ENCODE measurements at places on chromosomes 7 and 10. TPM values are rescaled to one million over a fixed set of nuclear protein-coding genes. Genes with fewer than 3 reads are reported as not detected.

Gene FKBP6
- not detected for polyA plus RNA-seq

Gene PRKAR2B
- 55.7 TPM for polyA plus RNA-seq

Gene ERLIN1
- polyA plus RNA-seq: 7.7 TPM

Gene POLR2J2
- polyA plus RNA-seq: 0.56 TPM

Gene HOXA4
- polyA plus RNA-seq: not detected

Gene GPR141
- polyA plus RNA-seq: not detected

Gene SFRP4
- polyA plus RNA-seq: 0.36 TPM

Gene INA
- 395 TPM for polyA plus RNA-seq

Gene SMIM30
- polyA plus RNA-seq: 358 TPM

Gene COBL
- polyA plus RNA-seq: 7.3 TPM

Gene ADAM12
- 1.7 TPM for polyA plus RNA-seq

Gene PRXL2A
- 77.3 TPM for polyA plus RNA-seq

Gene CALML3
- polyA plus RNA-seq: 0.17 TPM

Gene JCAD
- 11.6 TPM for polyA plus RNA-seq

Gene LDB3
- 2.1 TPM for polyA plus RNA-seq

Gene ANKRD61
- polyA plus RNA-seq: not detected

Gene DENND10
- 45.5 TPM for polyA plus RNA-seq

Gene ZNF282
- 0.98 TPM for polyA plus RNA-seq

Gene DGKB
- 65.8 TPM for polyA plus RNA-seq

Gene FAM25C
- not detected for polyA plus RNA-seq

Gene MMD2
- 0.27 TPM for polyA plus RNA-seq

Gene FOXI2
- not detected for polyA plus RNA-seq

Gene STEAP2
- polyA plus RNA-seq: 201 TPM

Gene UCN3
- polyA plus RNA-seq: not detected

Gene RBM20
- 0.90 TPM for polyA plus RNA-seq

Gene SNX10
- 276 TPM for polyA plus RNA-seq

Gene HTR7
- 3.1 TPM for polyA plus RNA-seq

Gene KDM7A
- 5.2 TPM for polyA plus RNA-seq

Gene CFAP58
- 0.23 TPM for polyA plus RNA-seq

Gene PRLHR
- not detected for polyA plus RNA-seq

Gene PLPP4
- 1.2 TPM for polyA plus RNA-seq

Gene MRC1
- polyA plus RNA-seq: not detected

Gene WDR86
- not detected for polyA plus RNA-seq

Gene OR2A12
- not detected for polyA plus RNA-seq

Gene OR9A2
- polyA plus RNA-seq: not detected

Gene ABCC2
- polyA plus RNA-seq: 0.31 TPM

Gene ASB10
- not detected for polyA plus RNA-seq

Gene STAG3
- 2.1 TPM for polyA plus RNA-seq

Gene KLF14
- polyA plus RNA-seq: not detected

Gene NEUROG3
- not detected for polyA plus RNA-seq

Gene TRPV5
- not detected for polyA plus RNA-seq
